ENCODE measurements at places on chromosomes 5 and 9.

- DNase-seq: no peak
These were observed 16.1 kb upstream of the VPS13A start for GRCh38 chr9:77161191-77161590.

DNA sequence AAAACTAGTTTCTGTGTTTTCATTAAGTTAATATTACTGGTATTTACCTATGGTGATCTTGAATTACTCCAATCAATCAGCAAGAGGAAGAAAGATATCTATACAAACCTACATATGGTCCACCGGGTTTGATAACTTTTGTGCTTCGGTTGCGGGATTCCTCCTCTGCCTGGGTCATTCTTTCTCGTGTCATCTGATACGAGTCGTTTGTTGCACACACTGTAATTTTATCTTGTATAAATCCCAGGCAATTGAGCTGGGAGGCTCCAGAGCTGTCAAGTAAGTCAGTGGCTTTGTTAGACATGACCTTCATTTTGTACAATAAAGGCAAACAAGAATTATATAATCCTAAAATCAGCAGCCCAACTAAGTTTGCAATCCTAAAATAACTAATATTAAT is 48.0 kb downstream of the ELL2 start:
- no peak for DNase-seq

DNA sequence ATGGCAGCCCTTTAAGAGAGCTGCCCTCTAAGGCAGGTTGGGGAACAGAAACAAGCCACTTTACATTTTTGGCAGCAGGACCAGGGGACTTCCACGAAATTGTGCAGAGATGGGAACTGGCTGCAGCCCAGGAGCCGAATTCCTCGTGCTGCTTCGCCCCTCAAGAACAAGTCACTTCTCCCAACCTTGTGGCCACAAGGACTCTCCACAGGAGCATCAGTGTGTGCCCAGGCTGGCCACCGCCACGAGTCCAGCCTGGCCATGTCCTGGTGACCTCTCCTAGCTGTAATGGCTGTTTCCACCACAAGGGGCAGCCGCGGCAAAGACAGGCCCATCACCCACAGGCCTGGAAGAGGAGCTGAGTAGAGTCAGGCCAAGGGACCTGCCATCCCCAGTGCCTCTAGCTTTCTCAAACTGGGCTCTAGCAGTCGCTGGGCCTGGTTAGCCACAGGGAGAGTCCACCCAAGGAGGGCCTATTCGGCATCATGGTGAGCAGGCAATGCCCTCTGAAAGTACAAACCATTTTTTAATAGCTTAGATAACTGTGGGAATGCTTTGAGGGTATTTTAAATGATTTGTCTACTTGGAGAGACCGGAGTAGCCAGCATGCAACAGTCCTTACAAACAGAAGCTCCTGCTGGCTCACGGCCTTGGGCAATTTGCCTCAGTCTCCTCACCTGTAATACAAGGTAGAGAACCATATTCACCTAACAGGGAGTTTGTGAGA is 129.0 kb downstream of the COL23A1 start:
- DNase-seq: peak; percentile 30

GRCh38 chr5:168780888-168781287 is 201.7 kb upstream of the PANK3 start:
- no peak for DNase-seq

DNA sequence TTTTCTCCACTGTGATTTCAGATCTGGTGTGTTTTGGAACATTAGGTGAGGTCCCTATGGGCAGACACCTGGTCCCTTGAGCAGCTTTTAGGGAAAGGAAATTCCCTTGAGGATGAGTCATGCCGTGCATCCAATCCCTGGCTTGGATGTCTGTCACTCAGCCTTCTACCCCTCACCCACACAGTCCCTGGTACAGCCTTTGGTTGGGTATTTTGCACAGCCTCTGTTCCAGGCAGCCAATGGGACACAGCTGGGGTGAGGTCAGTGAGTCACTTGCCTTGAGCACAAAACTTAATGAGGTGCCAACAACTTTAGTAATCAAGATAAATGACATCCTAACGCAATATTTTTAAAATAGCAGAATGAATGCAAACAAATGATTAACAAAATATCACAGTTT is 22.7 kb upstream of the SVEP1 start:
- no peak for DNase-seq

DNA sequence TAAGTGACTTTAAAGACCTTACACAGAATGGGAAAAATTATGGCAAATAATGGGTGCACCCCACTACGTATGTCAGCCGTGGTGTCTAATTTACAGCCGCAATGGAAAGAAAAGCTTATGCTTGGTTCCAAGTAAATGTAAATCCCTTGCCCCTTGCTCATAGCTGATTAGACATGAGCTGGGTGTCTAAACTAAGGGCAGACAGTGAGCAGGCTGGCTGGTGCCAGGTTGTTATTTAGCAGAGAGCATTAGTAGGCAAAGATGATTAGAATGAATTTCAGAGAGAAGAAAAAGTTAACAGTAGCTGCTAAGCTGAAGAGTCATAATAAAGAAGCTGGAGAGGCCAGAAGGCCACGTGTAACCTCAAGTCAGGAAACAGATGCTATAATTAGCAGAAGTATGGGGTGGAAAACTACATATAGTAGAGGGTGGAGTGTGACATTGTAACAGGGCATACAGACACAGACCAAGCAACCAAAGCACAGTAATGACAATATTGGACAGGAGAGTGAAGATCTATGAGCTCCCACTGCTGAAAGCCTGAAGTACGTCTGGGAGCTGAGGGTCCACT is 257.7 kb downstream of the MCTP1 start:
- DNase-seq: no peak

DNA sequence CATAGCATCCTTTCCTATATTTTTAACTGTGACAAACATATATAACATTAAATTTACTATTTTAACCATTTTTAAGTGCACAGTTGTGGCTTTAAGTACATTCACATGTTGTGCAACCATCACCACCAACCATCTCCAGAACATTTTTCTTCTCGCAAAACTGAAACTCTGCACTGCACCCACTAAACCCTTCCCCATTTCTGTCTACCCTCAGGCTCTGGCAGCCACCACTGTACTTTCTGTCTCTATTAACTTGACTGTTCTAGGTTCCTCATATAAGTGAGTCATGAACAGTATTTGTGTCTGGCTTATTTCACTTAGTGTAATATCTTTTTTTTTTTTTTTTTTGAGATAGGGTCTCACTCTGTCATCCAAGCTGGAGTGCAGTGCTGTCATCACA is 25.5 kb downstream of the KCNMB1 start:
- DNase-seq: no peak

DNA sequence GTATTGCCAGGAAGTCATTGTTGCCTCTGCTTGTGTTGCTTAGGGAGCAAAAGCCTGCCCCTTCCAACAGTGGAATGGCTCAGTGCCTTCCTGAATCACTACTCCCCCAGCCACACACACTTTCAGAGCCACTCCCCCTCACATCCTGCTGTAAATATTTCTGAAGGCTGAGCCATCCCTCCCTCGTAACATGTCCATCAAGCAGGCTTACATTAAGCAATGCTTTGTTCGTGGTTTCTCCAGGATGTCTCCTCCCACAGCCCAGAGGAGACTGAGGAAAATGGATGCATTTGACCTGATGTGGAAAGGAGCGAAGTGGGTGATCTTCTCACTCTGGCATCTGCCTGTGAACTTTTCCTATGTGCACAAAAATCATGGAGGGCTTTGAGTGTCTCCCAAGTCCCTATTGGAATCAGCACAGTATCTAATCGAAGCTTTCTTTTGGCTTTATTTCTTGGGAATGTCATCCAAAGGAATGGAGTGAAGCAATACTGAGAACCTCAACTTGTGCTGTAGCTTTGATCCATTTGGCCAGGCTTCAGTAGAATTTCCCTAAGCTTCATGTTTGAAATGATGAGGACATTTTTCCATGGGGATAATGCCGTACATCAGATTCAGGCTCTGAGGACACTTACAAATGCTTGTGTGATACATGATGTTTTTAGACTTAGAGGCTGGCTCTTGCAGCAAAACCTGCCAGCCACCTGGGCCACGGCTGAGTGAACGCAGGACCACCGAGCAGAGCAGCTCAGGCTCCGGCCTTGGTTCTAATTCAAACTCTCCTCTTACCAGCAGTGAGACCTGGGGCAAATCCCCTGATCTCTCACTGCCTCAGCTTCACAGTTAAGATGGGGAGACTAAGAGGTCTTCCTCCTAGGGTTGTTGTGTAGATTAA is 389.1 kb downstream of the ENC1 start:
- no peak for DNase-seq

- DNase-seq: no peak
These were observed 170.1 kb downstream of the CDH12 start for GRCh38 chr5:22683050-22683449.

DNA sequence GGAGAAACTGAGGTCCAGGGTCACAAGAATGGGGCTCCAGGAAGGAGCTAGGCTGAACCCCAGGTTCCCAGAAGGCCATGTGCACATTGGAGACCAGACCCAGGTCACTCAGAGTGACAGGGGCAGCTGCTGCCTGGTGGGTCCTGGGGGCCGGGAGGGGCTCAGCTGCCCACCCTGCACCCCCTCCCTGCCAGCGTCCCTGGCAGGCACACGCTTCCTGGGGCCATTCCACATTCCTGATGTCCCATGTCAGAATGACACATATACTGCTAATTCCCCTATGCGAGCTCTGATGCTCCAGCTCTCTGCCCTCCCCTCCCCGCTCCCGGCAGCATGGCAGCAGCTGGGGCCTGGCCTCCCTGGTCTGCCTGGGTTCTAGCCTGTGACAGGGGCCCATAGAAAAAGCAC is 14.0 kb downstream of the FGFR4 start:
- no peak for DNase-seq

GRCh38 chr9:134489621-134490408 is 151.8 kb upstream of the COL5A1 start:
- DNase-seq: no peak

- no peak for DNase-seq
These were observed 51.1 kb downstream of the CPLANE1 start for GRCh38 chr5:37198061-37198460.

DNA sequence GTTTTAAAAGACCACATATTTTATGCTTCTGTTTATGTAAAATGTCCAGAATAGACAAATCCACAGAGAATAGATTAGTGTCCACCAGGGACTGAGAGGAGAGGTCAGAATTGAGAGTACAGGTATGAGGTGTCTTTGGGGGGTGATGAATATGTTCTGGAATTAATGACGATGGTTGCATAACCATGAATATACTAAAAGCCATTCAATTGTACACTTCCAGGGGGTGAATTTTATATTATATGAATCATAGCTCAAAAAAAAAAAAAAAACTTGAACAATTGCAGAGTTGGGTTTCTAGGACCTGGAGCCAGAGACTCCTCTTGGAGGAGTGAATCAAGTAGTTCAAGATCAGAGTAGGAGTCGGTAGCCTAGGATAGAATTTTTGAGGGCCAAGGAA is 57.8 kb upstream of the RUSC2 start:
- no peak for DNase-seq

DNA sequence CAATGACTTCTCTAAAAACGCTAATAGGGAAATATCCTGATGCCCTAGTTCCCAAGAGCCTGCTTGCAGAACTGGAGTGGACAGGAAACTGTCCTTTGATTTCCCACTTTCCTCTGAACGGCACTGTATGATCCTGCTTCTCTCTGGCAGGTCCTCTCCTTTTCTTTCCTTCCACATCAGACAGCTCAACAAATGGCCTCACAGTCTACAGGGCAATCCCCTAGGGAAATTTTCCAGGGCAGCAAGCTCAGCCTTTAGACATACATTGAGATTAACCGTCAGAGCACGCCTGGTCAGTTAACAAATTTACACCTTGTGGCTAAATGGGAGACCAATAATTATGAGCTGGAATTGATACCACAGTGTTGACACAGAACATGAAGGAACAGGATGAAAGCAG is 164.9 kb downstream of the SLC24A2 start:
- DNase-seq: no peak
